ENCODE measurements at places on chromosomes 16 and 17. TPM values are rescaled to one million over a fixed set of nuclear protein-coding genes. Genes with fewer than 3 reads are reported as not detected.

DNA sequence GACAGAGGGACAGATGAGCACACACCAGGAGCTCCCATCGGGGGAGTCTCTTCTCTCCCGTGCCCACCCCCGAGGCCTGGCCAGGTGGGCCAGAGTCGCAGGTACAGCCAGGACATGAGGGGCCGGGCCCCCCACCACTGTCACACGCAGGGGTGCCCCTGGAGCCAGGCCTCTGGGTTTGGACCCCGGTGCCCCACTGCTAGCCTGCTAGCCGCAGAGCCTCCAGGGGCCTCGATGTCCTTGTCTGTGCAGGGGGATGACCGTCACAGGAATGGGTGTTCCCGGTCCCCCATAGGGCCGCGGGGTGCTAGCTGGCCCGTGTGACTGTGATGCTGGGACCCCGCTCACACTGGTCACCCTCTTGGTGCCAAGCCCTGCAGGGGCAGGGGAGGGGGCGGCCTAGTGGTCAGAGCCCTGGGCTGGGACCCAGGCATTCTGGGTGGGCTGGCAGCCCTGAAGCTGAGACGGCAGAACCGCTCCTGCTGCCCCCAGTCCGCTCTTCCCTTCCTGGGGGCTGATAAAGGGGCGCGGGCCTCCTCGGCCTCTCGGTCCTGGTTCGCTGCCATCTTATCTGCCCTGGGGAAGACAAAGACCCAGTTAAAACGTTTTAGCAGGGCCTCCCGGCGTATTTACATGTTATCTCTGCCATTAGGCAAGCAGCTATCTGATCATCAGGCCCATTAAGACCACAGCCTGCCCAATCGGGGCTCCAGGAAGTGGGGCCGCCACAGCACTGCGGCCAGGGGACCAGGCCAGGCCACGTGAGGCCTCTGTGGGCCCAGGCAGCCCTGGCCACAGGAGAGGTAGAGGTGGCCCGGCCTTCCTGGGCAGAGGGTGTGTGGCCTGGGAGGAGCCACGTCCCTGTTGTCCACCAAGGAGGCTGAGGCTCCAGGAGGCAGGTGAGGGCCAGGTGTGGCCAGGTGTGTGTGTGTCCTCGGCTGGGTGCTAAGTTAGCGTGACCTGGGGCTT lies 57.2 kb upstream of the ZC3H18 start:
- no peaks in the 10 kb centered on the region for H3K27me3 ChIP-seq
- H3K4me1 ChIP-seq = no peaks in the 10 kb centered on the region
- H3K4me3 ChIP-seq = no peak overlapping the region
- H3K36me3 ChIP-seq = no peaks in the 10 kb centered on the region
- no peak overlapping the region for H3K27ac ChIP-seq
- DNase-seq = no peak

DNA sequence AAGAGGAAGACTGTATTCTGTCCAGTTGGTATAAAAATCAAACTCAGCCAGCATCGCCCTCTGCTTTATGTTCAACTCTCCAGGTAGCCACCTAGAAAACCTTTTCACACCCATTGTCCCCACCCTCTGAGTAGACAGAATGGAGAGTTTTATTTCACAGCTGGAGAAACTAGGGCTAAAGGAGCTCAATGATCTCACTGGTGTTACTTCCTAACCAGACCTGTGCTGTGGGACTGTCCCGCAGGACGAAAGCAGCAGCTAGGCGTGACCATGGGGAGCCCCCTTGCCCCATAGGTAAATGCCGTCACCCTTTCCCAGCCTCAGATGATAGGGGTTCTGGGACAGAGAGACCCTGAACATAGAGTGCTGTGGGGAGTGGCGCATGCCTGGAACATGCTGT lies 67.7 kb downstream of the CYLD start:
- H3K4me3 ChIP-seq = no peak overlapping the region
- no peak for DNase-seq
- H3K4me1 ChIP-seq = no peaks in the 10 kb centered on the region
- H3K27me3 ChIP-seq = no peaks in the 10 kb centered on the region
- no peak overlapping the region for H3K27ac ChIP-seq

GRCh38 chr17:4582101-4582501 lies 2.2 kb upstream of the SMTNL2 start:
- no peak for DNase-seq
- no peak overlapping the region for H3K4me3 ChIP-seq
- H3K27me3 ChIP-seq = no peaks in the 10 kb centered on the region
- no peak overlapping the region for H3K27ac ChIP-seq
- H3K4me1 ChIP-seq = peaks cover 39% of the 10 kb centered on the region

DNA sequence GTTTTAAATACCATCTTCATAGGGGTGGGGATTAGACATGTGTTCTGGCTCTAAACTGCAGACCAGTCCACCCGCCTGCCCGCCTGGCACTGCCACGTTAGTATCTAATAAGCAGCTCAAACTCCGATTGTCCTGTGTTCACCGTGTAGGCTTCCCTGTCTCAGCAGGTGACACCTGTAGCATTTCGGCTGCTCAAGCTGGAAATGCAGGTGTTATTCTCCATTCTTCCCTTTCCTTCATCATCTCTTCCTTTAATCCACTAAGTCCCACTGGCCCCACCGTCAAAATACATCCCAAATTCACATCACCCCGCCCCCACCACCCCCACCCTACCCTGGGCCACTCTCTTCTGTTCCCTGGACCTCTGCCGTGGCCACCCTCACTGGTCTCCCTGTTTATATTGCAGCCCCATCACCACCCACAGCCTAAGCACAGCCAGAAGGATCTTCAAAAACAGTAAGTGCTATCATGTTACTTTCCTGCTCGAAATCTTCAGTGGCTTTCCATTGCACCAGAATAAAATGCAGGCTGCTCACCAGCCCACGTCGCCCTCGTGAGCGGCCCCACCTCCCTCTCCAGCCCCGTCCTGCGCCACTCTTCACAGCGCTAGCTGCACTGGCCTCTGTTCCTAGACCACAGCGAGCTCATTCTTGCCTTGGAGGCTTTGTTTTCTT lies 65.1 kb downstream of the RTN4RL1 start:
- H3K27me3 ChIP-seq = no peaks in the 10 kb centered on the region
- H3K36me3 ChIP-seq = no peaks in the 10 kb centered on the region
- no peaks in the 10 kb centered on the region for H3K4me1 ChIP-seq
- H3K27ac ChIP-seq = no peak overlapping the region

DNA sequence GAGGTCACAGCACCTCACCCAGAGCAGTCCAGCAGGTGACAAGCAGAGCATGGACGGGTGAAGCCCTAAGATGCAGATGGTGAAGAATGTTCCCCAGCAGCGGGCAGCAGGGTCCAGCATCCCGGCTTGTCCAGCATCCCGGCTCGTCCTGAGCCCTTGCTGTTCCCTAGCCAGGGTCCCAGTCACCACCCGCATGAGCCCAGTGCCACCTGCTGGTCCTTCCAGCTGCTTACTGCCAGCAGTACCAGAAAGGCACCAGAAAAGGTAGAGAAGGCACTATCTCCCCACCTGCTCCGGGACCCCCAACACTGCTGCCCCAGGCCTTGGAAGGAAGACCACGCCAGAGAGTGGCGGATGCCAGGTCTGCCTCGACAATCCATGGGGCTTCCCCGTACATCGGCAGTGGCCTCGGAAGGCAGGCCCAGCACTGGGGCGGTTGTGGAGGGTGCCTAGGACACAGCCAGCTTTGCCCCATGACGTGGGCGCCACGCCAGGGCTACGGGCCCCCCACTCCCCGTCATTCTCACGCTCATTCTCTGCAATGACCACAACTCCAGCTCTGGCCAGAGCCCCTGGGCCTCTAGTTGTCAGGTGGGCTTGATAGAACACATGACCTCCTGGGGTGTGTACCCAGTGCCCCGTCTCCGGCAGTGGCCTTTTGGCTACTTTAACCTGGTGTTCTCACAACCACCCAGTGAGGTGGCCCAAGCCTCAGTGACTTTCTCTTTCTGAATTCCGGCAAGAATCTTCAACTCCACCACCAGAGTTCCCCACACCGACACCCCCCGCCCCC lies 1.4 kb downstream of the CENPX start:
- H3K4me3 ChIP-seq = no peak overlapping the region
- peak; percentile 71 for DNase-seq

DNA sequence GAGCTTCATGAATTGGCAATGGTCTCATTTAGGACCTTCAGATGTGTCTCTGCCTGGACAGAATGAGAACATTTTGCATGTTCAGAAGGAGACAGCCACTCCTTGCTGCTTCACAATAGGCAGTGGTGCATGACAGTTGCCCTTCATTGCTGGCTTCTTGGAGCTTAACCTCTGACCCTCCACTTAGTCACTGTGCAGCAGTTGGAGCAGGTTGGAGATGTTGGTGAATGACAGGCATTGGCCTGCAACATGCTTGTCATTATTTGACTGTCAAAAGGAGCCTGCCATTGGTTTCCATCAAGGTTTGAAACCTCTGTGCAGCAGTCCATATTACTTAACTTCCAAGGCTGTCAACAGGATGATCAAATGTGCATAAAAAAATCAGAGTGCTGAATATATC lies 22.7 kb downstream of the FTO start:
- no peak overlapping the region for H3K27ac ChIP-seq
- H3K36me3 ChIP-seq = no peaks in the 10 kb centered on the region

GRCh38 chr16:55508271-55508921 lies 476 bp upstream of the LPCAT2 start:
- H3K27me3 ChIP-seq = no peaks in the 10 kb centered on the region
- H3K27ac ChIP-seq = peak overlapping the region; percentile 64
- H3K4me1 ChIP-seq = peaks cover 16% of the 10 kb centered on the region
- H3K4me3 ChIP-seq = peak overlapping the region; percentile 72
- DNase-seq = no peak
- H3K36me3 ChIP-seq = no peaks in the 10 kb centered on the region

GRCh38 chr17:36578671-36579070 lies 13.0 kb upstream of the DHRS11 start:
- DNase-seq = no peak
- no peaks in the 10 kb centered on the region for H3K4me1 ChIP-seq
- no peak overlapping the region for H3K4me3 ChIP-seq
- no peaks in the 10 kb centered on the region for H3K27me3 ChIP-seq
- H3K27ac ChIP-seq = no peak overlapping the region

- no peaks in the 10 kb centered on the region for H3K4me1 ChIP-seq
- DNase-seq = no peak
- no peaks in the 10 kb centered on the region for H3K27me3 ChIP-seq
- H3K36me3 ChIP-seq = no peaks in the 10 kb centered on the region
- H3K27ac ChIP-seq = no peak overlapping the region
These were observed 28.4 kb upstream of the SLC25A19 start for GRCh38 chr17:75317671-75318070.

DNA sequence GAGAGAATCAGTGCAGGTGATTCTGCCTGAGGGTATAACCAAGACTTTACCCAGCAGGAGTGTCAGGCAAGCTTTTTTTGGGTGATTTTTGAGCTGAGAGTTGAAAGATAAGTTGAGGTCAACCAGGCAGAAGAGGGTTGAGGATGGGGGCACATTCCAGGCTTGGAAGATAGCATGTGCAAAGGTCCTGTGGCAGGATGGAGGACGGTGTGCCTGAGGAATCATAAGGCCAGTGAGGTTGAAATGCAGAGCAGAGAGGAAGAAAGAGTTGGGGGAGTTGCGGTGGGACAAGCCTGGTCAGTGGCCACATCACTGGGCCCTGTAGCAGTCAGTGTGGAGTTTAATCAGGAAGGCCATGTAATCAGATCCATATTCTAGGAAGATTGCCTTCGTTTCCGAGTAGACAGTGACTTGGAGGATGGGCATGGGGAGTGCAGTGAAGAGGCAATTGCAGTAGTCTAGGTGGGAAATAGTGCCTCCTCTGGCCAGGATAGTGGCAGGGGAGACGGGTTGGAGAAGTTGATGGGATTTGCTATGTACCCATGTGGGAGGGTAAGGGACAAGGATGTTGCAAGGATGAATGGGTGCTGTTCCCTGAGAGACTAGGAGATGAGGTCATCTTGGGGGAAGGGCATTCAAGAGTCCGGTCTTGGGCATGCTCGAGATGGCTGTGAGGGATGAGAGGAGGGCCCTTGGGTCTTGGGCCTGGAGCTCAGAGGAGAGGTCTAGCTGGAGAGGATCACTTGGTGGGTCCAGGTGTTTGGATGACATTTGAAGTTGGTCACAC lies 3.9 kb downstream of the PLEKHG4 start:
- no peaks in the 10 kb centered on the region for H3K4me1 ChIP-seq
- no peak for DNase-seq
- H3K27me3 ChIP-seq = no peaks in the 10 kb centered on the region
- H3K27ac ChIP-seq = no peak overlapping the region
- H3K4me3 ChIP-seq = no peak overlapping the region

- peak; percentile 73 for DNase-seq
- H3K27ac ChIP-seq = peak overlapping the region; percentile 67
- H3K36me3 ChIP-seq = no peaks in the 10 kb centered on the region
- H3K27me3 ChIP-seq = peaks cover 11% of the 10 kb centered on the region
- H3K4me3 ChIP-seq = peak overlapping the region; percentile 54
- H3K4me1 ChIP-seq = peaks cover 51% of the 10 kb centered on the region
These were observed 6.9 kb downstream of the DOK4 start for GRCh38 chr16:57479205-57479975.

- DNase-seq = no peak
- no peaks in the 10 kb centered on the region for H3K36me3 ChIP-seq
- H3K4me3 ChIP-seq = no peak overlapping the region
- H3K4me1 ChIP-seq = no peaks in the 10 kb centered on the region
- H3K27ac ChIP-seq = no peak overlapping the region
These were observed 413.4 kb downstream of the CDH13 start for GRCh38 chr16:83040174-83040573.

DNA sequence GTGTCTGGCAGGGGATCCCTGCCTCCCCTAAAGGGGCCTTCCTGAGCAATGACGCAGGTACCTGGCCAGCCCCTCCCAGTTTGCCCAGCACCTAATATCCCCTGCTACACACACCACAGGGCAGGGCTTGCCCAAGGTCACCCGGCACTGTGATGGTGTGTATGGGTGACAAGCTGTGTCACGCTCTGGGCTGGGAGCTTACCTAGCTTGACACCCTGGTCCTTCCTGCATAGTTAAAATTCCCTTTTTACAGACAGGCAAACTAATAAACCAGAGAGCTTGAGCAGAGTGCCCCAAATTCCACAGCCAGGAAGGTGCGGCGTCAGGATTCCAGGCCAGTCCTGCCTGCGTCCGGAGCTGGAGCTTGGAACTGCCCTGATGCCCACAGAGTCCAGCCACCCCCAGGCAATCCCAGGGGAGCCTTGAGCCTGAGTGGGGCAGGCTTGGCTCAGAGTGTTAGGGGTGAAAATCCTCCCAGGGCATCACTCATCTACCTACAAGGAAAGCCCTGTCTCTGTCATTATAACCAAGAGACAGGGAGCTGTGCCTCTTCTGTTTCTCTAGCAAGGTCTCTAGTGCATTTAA lies 18.1 kb downstream of the MMP15 start:
- H3K4me3 ChIP-seq = no peak overlapping the region
- DNase-seq = no peak
- H3K36me3 ChIP-seq = peaks cover 63% of the 10 kb centered on the region
- H3K27me3 ChIP-seq = no peaks in the 10 kb centered on the region

GRCh38 chr16:14151256-14152030 lies 80.3 kb downstream of the MRTFB start:
- no peak overlapping the region for H3K27ac ChIP-seq
- H3K4me3 ChIP-seq = no peak overlapping the region
- H3K4me1 ChIP-seq = peaks cover 3% of the 10 kb centered on the region
- no peaks in the 10 kb centered on the region for H3K36me3 ChIP-seq
- H3K27me3 ChIP-seq = no peaks in the 10 kb centered on the region

GRCh38 chr17:32871746-32872145 lies 5.2 kb downstream of the MYO1D start:
- H3K27me3 ChIP-seq = no peaks in the 10 kb centered on the region
- H3K36me3 ChIP-seq = no peaks in the 10 kb centered on the region
- H3K4me3 ChIP-seq = no peak overlapping the region
- H3K27ac ChIP-seq = peak overlapping the region; percentile 75
- peaks cover 46% of the 10 kb centered on the region for H3K4me1 ChIP-seq

Gene ENKD1
- polyA plus RNA-seq = 30.9 TPM

Gene SKAP1
- polyA plus RNA-seq = 0.33 TPM

Gene HDAC5
- 63.7 TPM for polyA plus RNA-seq

Gene GRAPL
- 0.94 TPM for polyA plus RNA-seq

Gene KRTAP1-5
- not detected for polyA plus RNA-seq

Gene FA2H
- 0.04 TPM for polyA plus RNA-seq

Gene GH2
- not detected for polyA plus RNA-seq
